ENCODE measurements at places on chromosomes 13 and 19. TPM values are rescaled to one million over a fixed set of nuclear protein-coding genes. Genes with fewer than 3 reads are reported as not detected.

CDK8 gene
- 44.0 TPM for polyA plus RNA-seq

SIGLEC8 gene
- not detected for polyA plus RNA-seq

USP12 gene
- 29.9 TPM for polyA plus RNA-seq

ZNF90 gene
- polyA plus RNA-seq = 4.4 TPM

ZNF610 gene
- polyA plus RNA-seq = 3.3 TPM

KLK14 gene
- 0.42 TPM for polyA plus RNA-seq

SIGLEC5 gene
- not detected for polyA plus RNA-seq

TPTE2 gene
- polyA plus RNA-seq = 0.24 TPM

B3GNT8 gene
- 2.5 TPM for polyA plus RNA-seq

CYP4F3 gene
- 0.57 TPM for polyA plus RNA-seq

HRC gene
- polyA plus RNA-seq = 124 TPM

SUGP1 gene
- polyA plus RNA-seq = 33.0 TPM

ATP1A3 gene
- polyA plus RNA-seq = 0.21 TPM

PLEKHG2 gene
- 40.7 TPM for polyA plus RNA-seq

CRTC1 gene
- polyA plus RNA-seq = 10.5 TPM

CEBPA gene
- 3.2 TPM for polyA plus RNA-seq

ERVV-1 gene
- not detected for polyA plus RNA-seq

MYO1F gene
- 9.7 TPM for polyA plus RNA-seq

FCAR gene
- polyA plus RNA-seq = 0.26 TPM

C19orf67 gene
- not detected for polyA plus RNA-seq

OR7A5 gene
- polyA plus RNA-seq = 0.30 TPM

RASIP1 gene
- 21.9 TPM for polyA plus RNA-seq

HSPB6 gene
- polyA plus RNA-seq = 576 TPM

DLEU7 gene
- 0.29 TPM for polyA plus RNA-seq

FGF21 gene
- polyA plus RNA-seq = not detected

TNFSF13B gene
- polyA plus RNA-seq = 1.4 TPM

MAP4K1 gene
- 15.9 TPM for polyA plus RNA-seq

POU4F1 gene
- polyA plus RNA-seq = 8.5 TPM

Measured in muscle of back (tissue), 13 donors.